Lung (tissue), 17 donors: ENCODE measurements at places on chromosomes 4 and X. TPM values are rescaled to one million over a fixed set of nuclear protein-coding genes. Genes with fewer than 3 reads are reported as not detected.
A peak's percentile ranks its signal among the peaks of the same experiment; 100 is the strongest.

ARAP2 gene
- 32.7 TPM for total RNA-seq

TREX2 gene
- 1.2 TPM for total RNA-seq

PPP2R2C gene
- total RNA-seq: 0.03 TPM

STAP1 gene
- 2.4 TPM for total RNA-seq

SMARCA5 gene
- 47.1 TPM for total RNA-seq

TDO2 gene
- total RNA-seq: 27.4 TPM

COL25A1 gene
- 1.3 TPM for total RNA-seq

PNMA3 gene
- 0.28 TPM for total RNA-seq

GRCh38 chr4:174657472-174657871 is 135.2 kb upstream of the HPGD start:
- DNase-seq: no peak

- peak; percentile 32 for DNase-seq
These were observed 35.0 kb downstream of the NUDT11 start for GRCh38 chrX:51461053-51462044.

DNA sequence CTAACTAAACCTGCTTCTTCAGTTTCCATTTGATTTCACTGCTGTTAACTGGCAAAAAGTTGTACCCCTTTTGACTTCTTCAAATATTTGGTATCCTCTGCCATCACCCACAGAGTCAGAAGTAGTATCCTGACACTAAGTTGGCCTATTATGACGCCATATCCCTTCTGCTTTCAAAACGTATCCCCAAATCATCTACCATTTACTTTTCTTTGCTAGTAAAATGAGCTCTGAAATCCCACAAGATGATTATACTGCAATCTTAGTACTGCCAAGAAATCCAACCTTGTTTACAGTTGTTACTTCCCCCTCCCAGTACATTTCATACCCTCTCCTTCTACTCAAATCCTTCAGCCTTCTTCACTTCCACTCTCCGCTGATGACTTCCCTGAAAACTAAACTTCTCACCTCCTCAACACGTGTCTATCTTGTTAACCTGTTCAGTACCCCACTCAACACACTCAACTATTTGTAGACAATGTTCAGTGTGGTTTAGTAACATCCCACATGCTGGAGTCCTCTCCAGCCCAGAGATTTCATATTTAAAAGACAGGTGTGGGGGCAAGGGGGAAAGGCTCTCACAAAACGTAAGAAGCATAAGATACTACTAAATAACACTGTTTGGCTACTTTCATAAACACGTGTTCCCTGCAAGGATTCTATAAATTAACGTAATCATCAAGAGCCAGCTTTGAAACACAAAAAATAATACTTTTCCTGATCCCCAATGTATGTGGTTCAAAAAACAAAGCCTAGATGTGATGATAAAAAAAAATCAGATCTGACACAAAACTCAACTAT is 1.3 kb downstream of the NAF1 start:
- DNase-seq: no peak

DNA sequence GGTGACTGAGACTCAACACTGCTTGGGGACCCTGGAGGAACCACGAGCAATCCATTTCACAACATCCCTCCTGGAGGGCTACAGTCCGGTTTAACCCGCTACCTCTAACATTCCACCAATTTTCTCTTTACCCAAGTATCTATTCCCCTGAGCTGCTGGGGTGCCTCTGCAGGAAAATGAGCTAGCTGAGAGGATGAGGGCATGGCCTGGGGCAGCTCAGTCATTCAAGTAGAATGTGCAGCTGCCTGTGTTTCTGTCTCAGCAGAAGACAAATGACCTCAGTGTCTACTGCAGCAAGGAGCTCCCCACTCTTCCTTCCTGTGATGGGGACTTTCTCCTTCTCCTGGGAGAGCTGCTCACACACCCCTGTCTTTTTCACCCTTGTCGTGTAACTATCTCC is 120.8 kb downstream of the ZNF518B start:
- no peak for DNase-seq

DNA sequence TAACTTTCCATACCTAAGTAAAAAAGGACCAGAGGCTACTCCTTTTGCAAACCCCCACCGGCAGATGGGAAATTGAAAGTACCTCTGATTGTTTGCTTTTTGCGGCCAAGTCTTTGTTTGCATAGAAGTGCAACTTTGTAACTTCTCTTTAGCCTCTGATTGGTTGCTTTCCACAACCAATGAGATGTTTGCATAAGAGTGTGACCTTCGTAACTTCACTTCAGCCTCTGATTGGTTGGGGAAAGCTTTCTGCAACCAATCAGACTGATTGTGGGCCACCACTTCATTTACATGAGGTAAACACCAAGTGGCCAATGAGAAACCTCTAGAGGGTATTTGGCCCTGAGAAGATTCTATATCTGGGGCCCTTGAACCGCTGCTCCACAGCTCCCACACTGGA is 48.8 kb upstream of the PGRMC1 start:
- DNase-seq: no peak

DNA sequence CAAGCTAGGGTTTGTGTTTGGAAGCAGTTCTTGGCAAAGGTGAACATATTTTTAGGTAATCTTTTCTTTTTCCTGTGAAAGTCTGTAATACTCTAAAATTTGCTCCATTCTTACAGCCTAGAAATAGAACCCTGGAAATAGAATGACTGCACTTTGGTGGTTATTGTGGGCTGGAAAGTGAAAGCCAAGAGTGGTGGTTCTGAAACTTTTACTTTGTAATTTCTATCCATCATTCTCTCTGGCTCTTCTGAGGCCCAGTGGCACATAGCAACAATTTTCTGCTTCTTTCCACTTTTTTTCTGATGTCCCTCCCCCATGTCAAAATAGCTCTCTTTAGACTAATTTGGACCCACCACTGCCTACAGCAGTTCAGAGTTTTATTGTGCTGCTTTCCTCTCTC is 300.4 kb upstream of the RPS6KA3 start:
- no peak for DNase-seq

DNA sequence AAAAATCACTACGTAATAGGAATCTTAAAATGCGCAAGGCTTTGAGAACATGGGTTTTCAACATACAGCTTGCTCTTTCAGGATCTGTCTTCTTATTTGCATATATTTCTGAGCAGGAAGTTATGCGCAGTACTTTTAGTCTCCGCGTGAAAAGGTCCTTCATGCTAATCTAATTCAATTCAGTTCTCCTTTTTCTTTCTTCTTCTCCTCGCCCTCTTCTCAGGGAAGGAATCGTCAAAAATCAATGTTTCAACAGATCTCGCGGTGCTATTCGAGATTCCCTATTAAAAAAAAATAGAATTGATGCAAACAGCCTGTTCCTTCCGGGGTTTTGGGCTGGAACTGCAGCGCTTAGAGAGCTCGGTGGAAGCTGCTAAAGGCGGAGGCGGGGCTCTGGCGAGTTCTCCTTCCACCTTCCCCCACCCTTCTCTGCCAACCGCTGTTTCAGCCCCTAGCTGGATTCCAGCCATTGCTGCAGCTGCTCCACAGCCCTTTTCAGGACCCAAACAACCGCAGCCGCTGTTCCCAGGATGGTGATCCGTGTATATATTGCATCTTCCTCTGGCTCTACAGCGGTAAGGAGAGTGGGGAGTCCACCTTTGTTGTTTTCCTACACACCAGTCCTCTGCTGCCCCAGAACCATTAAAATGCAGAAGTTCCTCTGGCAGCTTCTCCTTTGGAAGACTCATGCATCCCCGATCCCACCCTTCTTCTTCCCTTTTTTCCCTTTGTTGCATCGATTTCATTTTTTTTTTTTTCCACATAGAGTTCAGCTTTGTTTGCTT is at the start of the genes HMGN5 and SH3BGRL:
Gene HMGN5 (minus strand): TSS at position 243 of the 785 bp plus-strand sequence. CDS start 80,364 bp downstream, outside the sequence.
Gene SH3BGRL (plus strand): TSS at position 432 of the 785 bp plus-strand sequence. CDS start 99 bp downstream, at position 531.
- peak; percentile 93 for DNase-seq

DNA sequence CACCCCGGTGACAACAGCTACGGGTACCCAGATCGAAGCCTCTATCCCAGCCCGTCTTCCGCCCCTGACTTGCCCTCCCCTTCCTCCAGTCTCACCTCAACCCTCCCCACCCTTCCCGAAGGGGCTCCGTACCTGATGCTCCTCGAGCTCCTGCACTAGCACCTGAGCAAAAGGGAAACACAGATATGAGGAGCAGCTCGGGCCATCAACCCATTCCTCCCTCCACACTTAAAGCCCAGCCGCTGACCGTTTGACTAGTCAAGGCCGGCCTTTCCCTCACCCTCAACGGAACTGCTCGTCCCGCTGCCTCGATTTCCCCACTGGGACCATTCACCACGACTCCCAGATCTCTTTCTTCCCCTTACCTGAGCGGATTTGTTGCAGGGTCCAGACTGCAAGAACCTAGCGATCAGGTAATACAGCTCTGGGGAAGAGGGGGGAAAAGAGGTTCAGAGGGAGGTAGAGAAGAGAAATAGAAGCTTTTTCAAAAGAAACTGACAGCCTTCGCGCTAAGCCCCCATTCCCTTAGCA is 731 bp downstream of the BRWD3 start:
- DNase-seq: peak; percentile 29

DNA sequence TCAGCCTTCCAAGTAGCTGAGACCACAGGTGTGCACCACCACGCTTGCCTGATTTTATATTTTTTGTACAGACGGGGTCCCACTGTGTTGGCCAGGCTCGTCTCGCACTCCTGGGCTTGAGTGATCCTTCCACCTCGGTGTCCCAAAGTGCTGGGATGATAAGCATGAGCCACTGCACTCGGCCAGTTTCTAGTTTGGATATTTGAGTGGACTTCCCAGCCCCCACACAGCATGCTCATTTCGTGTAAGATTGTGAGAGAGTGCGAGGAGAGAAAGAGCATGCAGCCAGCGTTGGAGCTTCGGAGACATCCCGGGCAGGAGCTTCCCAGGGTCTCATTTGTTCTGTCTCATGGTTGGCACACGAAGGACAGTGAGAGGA is 31.8 kb downstream of the ARSD start:
- DNase-seq: no peak

GRCh38 chr4:39527296-39528060 is at the start of gene UGDH:
UGDH (minus strand) TSS chr4:39527439; CDS start chr4:39521512, 5,927 bp downstream.
- peak; percentile 99 for DNase-seq

DNA sequence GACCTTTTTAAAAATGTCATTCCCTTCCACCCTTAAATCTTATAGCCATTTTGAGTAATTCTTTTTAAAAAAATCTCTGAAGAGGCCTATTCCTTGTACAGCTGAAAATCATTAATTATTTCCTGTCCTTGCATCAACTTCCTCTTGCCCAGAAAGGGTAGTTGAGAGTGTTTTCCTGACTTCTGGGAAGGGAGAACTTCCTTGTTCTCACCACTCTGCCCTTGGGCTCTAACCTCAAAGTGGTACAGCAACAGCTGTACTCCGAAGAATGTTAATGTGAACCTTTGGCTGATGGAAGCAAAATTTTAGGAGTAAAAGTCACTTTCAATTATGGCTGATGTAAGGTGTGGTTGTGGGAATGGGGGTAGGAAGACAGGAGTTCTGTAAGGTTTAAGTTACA is 15.1 kb upstream of the FABP2 start:
- no peak for DNase-seq

DNA sequence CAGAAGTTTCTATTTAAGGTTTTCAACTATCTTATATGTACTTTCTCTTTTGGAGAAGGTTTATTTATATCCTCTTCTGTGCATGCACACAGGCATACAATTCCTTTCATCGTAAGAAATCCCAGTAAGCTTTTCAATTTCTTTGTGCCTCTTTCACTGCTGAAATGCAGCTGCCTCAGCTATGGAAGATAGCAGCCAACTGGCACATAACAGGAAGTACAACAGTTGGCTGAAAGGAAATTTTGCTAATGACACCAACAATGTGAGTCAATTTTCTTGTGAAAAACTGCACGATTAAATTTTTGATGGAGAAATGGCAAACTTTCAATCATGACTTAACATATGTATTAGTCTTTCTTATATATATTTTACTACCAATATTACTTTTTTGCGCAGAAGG is 74.5 kb upstream of the PAQR3 start:
- no peak for DNase-seq

GRCh38 chrX:54640736-54641135 is 110.7 kb downstream of the GNL3L start:
- peak; percentile 8 for DNase-seq

DNA sequence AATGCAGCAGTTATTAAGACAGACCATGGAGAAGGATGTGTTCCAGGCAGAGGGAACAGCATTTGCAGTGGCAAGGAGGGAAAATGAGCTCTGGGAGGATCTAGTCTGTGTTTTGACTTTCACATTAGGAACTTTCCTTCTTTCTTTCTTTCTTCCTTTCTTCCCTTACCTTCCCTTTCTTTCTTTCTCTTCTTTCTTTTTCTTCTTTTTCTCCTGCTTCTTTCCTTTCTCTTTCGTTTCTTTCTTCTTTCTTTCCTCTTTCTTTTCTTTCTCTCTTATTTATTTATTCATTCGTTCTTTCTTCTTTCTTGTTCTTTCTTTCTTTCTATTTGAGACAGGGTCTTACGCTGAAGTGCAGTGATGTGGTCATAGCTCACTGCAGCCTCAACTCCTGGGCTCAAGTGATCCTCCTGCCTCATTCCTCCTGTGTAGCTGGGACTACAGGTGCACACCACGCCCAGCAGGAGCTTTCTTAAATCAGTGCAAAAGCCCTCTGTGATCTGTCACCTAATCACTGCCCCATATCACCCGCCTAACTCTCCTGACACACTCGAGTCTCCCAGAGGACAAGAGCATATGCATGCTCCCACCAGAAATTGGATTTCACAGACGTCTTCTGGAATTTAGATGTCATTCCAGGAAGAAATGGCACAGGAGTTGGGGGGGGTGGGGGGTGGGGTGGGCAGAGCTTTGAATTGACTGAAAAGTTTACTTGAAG is 15.4 kb upstream of the SPATA4 start:
- no peak for DNase-seq

GRCh38 chr4:86500527-86500926 is 93.6 kb upstream of the PTPN13 start:
- DNase-seq: no peak

DNA sequence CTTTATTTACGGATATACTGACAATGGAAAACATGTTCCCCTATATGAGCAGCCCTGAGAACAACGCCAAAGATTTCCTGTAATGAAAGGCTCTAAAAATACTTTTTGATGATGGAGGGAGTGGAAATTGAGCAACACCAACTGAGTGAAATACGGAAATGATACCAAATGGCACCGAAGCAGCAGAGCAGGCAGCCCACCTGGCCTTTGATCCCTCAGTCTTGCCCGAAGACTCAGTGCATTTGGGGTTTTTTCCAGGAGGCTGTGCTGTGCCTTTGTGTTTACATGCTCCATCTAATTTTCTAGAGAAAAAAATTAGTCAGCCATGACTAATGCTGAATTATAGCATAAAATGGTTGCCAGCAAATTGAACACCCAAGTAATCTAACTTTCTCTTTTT is 169.9 kb upstream of the RBPJ start:
- DNase-seq: no peak

- DNase-seq: no peak
These were observed 49.7 kb downstream of the OTC start for GRCh38 chrX:38402118-38402517.

- no peak for DNase-seq
These were observed 62.1 kb downstream of the CLCN3 start for GRCh38 chr4:169682372-169683047.

- no peak for DNase-seq
These were observed 49.0 kb downstream of the CD99L2 start for GRCh38 chrX:150849486-150849885.

DNA sequence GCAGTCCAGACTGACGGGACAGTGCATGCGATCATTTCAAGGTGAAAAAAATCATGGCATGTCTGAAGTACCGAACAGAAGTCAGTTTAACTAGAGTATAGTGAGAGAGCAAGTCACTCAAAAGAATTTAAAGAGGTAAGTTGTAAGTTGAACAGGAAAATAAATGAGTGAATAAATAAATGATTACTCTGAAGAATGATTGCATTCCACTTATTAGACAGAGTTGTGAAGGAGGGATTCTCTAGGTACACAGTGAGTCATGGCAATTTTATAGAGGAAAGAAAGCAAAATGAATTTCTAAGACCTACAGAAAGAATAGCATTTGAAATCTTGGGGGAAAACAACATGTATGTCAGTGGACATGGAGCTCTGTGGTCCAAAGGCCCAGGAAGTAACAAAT is 37.1 kb upstream of the SLC7A11 start:
- DNase-seq: no peak
